Esophagus mucosa (tissue), 1 donor: ENCODE measurements at places on chromosomes 5 and 9.

GRCh38 chr9:95494022-95494415, 22.8 kb downstream of the PTCH1 start:
- peak; percentile 42 for ATAC-seq

DNA sequence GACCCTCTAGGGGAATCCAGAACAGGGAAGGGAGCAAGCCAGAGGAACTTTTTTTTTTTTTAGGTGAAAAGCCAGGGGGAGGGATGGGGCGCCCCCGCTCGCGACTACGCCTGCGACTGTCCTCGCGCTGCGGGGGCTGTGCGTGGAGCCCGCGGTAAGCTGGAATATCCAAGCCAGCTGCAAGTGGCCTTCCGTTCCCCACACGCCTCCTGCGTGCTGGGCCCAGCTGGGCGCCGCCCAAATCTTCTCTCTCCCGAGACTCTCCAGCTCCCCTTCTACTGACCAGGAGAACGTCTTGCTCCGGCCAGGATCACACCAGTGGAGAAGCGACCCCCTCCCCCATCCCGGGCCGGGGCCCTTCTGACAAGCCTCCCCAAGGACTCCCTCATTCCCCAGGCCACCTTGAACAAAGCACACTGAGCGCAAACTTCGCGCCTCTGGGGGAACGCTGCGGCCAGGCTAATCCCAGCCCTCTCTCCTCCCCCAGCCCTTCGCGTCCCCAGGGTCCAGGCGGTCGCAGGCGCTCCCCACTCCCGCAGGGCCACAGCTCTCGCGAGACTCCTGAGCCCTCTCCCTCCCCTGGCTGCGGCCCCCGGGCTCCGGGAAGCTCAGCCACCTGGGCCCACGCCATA, 6.6 kb downstream of the BARX1 start:
- no peak for ATAC-seq

GRCh38 chr5:57383093-57383861, 99.3 kb downstream of the ACTBL2 start:
- no peak for ATAC-seq

GRCh38 chr5:45793638-45794532, 97.7 kb upstream of the HCN1 start:
- no peak for ATAC-seq

DNA sequence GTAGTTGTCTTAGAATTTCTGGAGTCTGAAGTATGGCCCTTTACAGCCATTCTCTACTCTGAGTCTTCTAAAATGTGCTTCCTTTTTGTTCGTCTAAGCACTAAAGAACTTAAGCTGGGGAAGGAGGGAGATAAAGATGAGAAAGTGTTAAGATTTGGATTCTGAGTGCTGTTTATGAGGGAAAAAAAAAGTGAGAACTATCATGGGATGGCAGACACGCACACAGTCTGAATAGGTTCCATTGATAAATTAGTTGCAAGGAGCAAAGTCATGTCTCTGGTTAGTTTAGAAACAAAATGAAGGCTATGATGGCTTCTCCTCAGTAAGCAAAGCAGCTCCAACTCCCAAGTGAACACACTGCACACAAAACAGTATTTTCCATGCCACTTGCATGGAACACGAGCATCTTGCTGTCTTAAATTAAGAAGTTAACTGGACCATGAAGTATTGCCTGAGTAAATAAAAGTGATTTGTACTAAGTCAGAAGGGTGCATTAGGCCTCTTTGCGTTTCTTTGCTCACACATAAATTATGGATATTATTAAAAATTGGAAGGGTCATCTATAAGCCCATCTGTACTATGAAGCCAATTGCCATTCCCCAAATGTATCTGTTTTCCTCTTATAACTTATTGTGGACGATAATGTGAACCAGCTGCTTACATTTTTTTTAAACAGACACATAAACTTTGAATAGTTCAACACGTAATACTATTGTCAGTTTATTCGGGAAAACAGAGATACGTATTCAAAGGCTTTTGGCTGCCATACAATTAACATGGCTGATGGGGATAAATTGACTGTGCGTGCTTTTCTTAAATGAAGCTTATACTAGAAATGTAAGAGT, 199.3 kb downstream of the SGCD start:
- no peak for ATAC-seq
